Thyroid gland (tissue), 4 donors: ENCODE measurements at places on chromosomes 7 and 10.

DNA sequence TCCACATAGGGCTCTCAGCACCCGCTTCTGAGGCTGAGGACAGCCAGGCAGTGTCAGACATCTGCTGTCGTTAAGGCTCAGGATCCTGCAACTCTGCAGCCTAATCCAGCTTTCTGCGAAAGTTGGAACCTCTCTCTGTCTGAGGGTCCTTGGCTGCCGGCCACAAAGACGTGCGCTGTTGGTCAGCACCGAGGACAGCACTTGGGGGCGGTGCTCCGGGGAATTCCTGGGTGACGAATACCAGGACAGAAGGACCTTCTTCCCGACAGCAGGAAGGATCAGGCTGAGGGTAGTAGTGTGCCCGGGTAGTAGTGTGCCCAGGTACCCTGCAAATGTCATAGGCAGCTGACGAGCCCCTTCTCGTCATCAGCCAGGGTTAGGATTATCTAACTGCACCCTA is 16.0 kb upstream of the RASGEF1A start:
- no peak for DNase-seq

GRCh38 chr7:77415823-77416620 is at the start of gene GSAP:
Gene GSAP (minus strand): TSS chr7:77416349. CDS start chr7:77416321, 28 bp downstream.
- peak; percentile 82 for DNase-seq

GRCh38 chr7:90944021-90944420 is 320.2 kb upstream of the FZD1 start:
- no peak for DNase-seq

DNA sequence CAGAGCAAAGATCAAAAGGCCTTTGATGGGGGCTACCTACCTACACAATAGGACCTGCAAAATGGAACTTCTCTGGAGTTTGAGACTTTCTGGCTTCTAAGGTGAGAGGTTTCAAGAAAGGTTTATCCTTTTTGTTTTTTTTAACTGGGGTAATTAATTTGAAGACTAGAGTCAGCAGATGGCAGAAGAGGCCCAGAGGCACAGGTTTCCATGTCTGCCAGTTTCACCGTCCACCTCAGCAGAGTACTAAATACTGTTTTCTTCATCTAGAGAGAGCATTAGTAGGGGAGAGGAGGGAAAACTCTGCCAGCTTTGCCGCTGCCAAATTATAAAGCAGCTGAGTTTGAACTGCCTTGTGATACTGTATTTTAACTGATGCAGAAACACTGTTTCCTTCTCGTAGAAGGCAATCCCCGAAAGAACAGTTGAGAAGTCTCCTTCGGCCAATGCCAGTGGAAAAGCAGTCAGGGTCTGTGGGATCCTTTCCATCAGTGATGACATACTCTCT is 138.7 kb downstream of the SLC25A13 start:
- no peak for DNase-seq

DNA sequence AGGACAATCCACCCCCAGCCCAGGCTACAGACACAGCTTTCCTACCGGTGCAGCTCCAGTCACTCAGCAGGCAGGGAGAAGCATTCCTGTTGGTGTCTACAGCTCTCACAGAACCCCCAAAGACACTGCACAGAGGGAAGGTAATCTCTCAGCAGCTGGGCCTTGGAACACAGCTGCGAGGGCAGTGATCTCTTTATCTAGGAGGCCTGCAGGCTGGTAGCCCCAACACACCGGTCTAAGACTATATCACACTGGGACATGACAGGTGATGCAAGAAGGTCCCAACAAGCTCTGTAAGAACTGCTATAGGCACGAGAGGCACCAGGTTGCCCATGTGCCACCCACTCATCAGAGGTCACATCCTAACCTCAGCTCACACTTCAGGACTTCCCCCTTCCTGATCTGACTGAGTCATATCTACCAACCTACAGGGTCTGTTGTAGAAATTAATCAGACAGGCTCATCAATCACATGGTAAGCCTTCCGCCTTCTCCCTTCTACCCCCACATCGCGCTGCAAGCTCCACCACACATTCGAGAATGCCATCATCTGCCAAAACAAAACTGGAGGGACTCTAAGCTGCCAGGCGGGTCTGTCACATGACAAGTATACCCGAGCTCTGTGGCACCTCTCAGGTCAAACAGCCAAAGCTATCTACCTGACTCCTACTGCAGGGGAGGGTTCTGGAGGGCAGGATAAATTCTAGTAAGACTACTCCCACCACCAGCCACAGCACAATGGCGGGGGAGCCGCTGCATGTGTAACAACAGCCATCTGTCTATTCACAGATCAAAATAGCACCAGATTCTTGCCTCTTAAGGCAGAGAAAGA is 26.1 kb downstream of the FAM53B start:
- DNase-seq = peak; percentile 93

- DNase-seq = no peak
Observed at GRCh38 chr7:155896531-155897263, 84.4 kb upstream of the SHH start.

GRCh38 chr10:23067337-23067736 is 28.0 kb upstream of the MSRB2 start:
- no peak for DNase-seq

DNA sequence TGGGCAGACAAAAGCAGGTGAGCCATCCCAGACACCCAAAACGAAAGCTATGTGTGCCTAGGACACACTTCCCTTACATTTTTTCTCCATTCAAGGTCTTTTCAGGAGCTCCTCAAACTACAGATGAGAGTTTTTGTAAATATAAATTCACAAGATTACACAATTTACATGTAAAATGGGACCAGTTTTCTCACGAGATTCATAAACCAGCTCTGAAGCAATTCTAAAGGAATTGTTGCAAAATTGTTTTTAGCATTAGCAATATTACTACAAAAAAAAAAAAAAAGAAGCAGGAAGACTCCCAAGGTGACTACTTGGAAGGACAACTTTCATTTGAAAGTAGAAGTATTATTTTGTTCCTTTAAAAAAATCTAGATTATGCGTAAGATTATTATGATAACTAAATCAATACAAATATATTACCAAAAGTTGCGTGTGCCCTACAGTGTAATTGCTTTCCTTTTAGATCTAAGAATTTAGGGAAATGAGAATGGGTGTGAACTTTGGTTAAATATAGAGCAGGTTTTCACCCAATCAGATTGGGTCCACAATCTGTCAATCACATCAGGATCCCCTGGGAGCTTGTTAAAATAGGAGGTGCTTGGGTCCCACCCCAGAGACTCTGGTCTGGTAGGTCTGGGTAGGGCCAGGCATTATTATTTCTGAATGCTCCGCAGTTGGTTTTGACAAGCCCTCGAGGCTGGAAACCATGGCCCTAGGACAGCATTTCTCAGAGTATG is 72.2 kb downstream of the TBXAS1 start:
- DNase-seq = no peak

DNA sequence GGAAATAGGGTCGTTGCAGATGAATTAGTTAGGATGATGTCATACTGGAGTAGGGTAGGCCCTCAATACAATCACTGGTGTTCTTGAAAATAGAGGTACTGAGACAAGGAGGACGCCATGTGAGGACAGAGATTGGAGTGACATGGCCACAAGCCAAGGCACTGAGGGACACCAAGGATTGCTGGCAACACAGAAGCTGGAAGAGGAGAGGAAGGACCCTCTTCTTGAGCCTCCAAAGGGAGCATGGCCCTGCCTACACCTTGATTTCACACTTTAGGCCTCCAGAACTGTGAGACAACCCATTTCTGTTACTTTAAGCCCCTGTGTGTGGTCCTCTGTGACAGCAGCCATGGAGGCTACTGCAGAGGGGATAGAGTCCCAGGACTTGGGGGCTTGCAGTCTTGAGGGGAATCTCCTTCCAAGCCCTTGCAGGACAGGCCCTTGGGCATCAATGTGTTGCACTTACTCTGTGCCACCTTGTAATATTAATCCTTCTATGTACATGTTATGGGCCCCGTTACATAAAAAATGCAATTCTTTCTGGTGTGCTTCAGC is 3.7 kb upstream of the AOC1 start:
- no peak for DNase-seq

- DNase-seq = no peak
Observed at GRCh38 chr10:24929904-24930303, 22.5 kb downstream of the PRTFDC1 start.

DNA sequence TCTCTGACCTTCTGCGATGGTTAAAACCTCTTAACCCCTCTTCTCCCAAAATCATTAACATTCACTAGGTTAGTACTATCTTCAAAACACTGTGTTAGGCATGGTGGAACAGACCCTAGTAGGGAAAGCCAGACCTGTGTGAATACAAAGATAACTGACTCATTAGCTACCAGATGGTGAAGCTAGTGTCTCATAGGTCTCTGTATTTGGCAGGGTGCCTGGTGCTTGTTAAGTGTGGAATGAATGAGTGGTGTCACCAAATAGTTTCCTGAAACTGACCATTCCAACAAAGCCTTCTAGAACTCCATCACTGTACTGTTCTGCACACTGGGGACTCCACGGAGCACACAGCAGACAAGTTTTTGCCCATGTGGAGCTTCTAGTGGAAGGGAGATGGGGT is 27.7 kb upstream of the TM9SF3 start:
- no peak for DNase-seq

DNA sequence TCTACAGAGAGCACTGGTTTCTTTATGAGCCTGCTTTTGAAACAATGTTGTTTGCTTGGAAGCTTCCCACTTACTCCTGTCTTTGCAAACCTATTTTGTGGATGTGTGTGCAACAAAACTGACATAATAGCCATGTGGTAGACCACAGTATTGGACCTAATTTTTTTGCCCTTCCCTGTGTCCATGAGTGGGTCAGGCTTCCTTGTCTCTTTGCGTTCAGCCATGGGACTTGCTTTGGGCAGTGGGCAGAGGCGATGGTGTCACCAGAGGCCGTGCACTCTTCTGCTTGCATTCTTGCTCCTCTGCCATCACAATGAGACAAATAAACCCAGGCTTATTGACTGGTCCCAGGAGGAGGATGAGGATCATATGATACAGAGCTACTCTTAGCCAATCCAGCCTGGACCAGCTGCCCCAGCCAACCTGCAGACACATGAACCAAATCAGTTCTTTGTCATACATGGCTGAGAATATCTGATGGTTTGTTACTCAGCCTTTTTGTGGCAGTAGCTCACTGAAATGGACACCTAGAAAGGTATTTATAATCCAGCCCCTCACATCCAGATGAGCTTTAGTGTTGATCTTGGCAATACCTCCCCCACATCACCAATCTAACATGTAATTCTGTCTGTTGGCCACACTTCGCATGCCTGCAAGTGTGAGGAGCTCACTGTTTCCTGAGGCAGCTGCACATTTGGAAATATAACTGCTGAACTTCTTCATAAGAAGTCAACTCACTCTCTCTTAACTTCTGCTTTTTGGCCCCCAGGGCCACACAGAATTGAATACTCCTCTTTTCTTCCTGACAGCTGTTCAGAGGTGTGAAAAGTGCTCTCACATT is 427.8 kb upstream of the ZMIZ1 start:
- no peak for DNase-seq

DNA sequence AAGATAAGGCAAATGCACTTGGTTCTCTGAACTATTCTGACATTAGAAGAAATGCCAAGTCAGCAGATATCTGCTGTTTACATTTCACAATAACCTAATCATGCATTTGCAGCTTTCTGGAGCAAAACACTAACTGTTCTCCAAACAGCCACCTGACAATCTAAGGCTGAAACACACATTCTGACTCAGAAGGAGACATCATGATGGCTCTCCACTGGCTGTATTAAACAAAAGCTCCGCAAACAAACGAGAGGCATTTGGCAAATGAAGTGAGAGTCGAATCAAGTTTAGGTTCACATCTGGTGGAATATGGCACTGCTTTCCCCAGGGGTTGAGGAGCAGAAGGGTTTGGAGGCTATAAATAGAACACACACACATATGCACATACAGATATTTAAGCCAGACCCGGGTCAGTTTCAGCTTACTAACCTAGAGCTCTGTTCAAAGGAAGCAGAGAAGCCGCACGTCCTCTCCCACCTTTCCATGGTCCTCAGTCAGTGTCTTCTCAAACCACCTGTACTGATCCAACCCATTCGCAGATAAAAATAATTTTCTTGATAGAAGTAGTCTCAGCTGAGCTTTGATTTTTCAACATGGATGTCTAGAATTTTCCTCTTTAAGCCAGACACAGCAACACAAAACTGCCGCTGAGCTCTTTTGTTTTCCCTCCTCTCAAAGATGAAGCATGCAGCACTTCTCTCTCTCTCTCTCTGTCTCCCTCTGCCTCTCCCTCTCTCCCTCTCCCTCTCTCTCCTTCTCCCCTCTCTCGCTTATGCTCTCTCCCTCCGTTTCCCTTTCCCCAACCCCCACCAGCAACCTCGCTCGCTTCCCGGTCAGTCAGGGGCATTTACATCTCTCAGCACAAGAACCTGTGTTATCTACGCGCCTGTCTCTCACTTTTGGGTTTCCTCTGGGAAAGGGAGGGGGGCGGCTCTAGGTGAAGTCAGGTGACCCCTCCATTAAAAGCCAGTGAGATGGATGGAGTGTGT is 682.8 kb downstream of the MAGI2 start:
- no peak for DNase-seq

GRCh38 chr10:31948021-31948420 is 19.4 kb upstream of the ARHGAP12 start:
- DNase-seq = no peak

DNA sequence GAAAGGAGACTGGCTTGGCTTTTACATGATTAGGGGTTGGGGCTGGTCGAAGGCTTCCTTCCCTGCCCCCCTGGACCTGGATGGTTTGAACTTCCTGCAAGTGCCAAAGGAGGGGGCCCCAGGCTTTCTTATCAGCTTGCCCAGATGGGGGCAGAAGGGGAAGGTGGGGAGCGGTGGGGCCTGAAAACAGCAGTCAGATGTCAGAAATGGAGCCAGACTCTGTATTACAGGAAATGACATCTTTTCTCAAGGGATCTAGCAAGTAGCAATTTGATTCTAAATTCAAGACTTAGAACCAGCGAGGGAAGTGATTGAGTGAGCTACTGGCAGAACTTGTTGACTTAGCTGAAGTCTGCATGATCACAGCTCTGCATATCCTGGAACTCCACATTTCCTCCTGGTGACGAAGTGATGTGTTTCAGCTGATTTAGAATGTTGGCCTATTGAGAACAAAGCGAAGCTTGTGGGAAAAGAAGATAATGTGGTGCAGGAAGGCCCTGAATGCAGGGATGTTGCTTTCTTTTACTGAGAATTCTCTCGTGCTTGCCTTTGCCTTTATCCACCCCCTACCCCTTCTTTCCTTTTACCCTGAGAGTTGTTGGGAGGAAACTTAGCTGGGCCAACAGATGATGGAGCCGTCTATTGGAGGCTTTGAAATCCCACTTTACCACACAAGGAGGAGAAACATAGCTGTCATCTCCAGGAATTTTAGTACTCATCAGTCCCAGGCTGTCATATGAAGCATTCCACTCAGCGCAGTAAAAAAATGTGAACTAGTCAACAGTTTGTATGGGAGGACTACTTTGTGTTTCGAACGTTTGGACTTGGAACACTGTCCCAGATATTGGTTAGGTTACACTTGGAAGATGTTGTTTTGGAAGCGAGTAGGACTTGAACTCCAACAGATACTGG is 43.2 kb downstream of the CCNY start:
- DNase-seq = no peak

GRCh38 chr7:12158334-12159060 is 52.6 kb upstream of the TMEM106B start:
- no peak for DNase-seq

DNA sequence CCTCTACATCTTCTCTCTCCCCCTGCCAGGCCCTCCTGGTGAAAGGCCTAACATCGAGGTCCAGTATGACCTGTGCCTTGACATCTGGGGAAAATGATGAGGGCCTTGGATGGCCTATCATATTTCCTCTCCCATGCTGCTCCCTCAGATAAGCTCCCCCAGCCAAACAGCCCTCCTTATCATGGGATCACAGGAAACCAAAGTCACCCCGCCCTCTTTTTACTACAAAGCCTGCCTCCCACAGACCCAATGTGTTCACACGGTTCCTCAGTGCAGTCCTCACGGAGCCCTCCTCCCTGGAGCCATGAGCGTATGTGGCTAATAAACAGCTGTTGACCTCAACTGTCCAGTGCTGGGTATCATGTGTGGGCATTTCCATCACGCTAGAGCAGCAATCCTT is 32.0 kb downstream of the C10orf90 start:
- DNase-seq = no peak
